ENCODE measurements at places on chromosomes 7 and 10. TPM values are rescaled to one million over a fixed set of nuclear protein-coding genes. Genes with fewer than 3 reads are reported as not detected.

Gene GIMAP7
- total RNA-seq = 10.9 TPM

DNA sequence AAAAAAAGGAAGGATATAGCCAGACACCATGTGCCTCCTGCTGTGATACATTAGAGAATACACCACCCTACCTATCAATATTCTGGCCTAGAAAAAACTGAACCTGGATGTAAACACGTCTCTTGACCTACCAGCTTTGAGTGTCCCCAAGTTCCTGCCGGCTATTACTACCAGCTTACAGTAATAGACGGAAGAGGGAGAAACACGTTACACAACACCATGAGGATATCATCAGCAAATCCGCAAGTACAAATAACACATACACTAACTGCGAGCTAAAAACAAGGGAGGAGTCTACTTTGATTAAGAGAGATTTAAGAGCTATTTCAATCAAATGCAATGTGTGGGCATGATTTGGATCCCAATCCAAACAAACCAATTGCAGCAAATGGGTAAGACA lies 113.0 kb downstream of the COL28A1 start:
- no peak for DNase-seq

- DNase-seq = no peak
Measured at GRCh38 chr7:25820432-25821040, 331.5 kb upstream of the NFE2L3 start.

DNA sequence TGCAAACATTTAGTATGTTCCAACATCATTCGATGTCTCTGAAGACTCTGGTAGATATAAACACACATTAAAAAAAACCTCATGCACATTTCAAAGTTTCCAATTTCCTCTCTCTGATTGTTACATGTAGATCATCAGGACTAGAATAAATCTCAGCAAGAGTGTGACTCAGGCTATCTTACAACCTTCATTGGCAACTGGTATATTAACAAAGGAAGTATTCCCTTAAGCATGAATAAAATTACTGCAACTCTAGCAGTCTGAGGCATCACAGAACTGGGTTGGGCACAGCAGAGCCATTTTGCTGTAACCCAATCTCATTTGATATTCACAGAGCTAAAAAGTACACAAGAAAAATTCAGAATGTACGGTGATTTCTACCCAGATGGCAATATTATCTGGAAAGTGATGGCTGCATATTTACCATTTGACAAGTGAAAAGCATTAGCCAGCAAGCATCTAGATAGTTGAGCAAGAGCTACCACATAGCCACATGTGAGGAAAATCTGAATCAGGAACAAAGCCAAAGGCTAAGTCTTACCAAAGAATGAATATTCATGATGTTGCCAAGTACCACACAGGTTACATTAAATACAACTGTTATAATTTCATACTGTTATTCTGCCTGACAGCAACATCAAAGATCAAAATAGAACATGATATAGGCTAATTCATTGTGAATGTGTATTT lies 232.2 kb downstream of the CRPPA start:
- no peak for DNase-seq

Gene SSC4D
- total RNA-seq = 1.2 TPM

Data from liver (tissue), 10 donors.